ENCODE measurements at places on chromosomes 13 and 19.

DNA sequence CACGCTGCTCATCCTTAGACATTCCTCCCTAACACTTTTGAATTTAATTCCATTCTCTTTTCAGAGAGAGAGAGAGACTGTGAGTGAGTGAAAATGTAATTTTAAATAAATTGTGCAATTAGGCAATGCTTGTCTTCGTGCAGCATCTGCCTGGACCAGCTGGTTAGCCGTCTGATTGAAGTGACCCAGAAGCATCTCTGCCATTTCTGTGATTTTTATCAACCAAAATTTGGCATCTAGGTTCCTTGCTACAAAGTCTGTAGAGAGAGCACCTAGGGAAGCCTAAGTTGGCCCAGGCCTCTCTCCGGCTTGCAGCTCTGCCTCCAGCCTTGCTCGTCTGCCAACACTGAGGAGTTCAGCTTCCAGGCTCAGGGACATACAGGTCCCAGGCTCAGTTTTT, 138.6 kb upstream of the GPR12 start:
- no peak for DNase-seq

DNA sequence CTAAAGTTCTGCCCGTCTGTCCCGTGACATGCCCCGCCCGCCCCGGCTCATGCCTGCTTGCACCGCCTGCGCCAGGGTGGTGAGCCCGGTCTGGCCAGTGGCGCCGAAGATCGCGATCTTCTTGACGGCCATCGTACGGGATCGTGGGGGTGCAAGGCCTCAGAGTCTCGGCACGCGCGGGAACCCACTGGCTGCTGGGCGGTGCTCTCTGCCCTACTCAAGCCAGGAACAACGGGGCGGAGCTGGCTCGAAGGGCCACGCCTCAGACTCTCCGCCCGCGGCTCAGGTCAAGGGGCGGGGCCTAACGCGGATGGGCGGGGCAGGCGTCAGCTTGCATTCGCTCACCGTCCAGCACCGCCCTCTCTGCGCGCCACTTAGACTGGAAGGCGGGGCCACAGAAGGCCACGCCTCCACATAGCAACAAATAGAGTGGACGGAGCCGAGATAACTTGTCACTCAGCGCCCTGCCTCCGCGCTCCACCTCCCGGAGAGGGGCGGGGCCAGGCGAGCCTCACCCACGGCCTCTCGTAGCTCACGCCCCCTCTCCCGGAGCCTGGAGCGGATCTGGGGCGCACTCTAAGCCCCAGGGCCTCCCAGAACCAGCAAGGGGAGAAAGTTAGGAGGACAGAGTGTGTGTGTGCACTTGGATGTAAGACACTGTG, at the start of gene BLVRB:
BLVRB (minus strand) TSS at position 189 of the 662 bp plus-strand sequence; CDS start at position 132, 57 bp downstream.
- peak; percentile 100 for DNase-seq

DNA sequence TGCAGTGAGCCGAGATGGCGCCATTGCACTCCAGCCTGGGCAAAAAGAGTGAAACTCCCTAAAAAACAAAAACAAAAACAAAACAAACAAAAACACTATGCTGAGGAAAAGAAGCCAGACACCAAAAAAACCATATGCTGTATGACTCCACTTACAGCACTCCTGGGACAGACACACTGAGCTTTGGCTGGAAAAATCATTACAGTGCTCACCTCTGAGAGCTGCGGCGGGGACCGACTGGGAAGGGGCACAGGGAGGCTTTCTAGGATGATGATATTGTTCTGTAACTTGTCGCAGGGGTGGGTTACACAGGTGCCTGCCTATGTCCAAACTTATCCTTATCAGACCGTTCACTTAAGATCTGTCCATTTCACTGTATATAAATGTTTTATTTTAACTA, 7.8 kb downstream of the PNMA8A start:
- no peak for DNase-seq

GRCh38 chr13:76813000-76813691, 73.1 kb downstream of the KCTD12 start:
- no peak for DNase-seq

- DNase-seq: no peak
Observed at GRCh38 chr19:4581666-4582553, 22.4 kb upstream of the SEMA6B start.

DNA sequence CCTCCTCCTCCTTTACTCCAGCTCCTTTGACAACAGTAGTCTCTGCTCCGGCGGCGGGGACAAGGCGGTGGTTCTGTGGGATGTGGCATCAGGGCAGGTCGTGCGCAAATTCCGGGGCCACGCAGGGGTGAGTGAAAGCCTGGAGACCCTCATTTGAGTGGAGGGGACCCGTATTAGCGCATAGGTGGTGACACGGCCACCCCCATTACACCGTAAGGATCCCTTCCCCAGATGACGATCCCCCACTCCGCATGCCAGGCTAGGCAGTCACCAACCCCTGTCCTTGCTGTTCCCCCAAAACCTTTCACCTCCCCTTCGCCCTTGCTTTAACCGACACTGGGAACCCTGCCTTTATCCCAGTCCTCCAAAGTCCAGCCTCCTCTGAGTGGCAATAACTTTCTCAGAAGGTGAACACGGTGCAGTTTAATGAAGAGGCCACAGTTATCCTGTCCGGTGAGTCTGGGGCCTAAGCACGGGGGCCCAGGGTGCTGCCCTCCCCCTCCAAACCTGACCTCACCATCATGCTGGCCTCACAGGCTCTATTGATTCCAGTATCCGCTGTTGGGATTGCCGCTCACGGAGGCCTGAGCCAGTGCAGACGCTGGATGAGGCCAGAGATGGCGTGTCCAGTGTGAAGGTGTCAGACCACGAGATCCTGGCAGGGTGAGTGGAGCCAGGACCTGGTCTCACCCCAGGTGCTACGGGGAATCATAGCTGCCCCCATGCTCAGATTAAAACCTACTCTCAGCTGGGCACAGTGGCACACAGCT, 3.7 kb downstream of the WDR83 start:
- no peak for DNase-seq

- no peak for DNase-seq
Observed at GRCh38 chr13:102928941-102929675, 83.3 kb downstream of the ERCC5 start.

GRCh38 chr19:47176627-47177090, 46.0 kb downstream of the SAE1 start:
- DNase-seq: no peak

- DNase-seq: no peak
Observed at GRCh38 chr13:44301639-44302015, 72.0 kb upstream of the SERP2 start.

GRCh38 chr19:50377051-50377461, 799 bp downstream of the NR1H2 start:
- DNase-seq: peak; percentile 52

DNA sequence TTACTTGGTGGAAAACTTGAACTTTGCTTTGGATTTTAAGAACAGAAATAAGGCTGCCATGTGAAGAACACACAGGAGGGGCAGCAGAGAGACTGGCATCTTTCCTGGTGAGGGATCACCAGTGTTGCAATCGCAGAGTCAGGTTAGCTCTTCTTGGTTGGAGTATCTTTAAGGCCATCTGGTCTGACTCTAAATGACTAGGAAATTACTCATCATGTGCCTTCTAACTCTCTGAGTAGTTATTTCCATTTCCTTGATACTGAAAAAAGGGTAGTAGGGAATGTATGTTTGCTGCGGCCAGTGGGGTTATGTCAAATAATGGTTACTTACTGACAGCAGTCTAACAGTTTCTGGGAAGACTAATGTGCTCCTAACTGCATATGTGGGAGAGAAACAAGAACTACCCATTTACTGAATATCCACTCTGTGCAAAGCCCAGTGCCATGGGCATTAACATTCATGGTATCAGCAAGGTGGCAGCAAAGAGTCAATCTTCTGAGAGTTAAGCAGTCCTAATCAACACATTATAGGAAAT, 122.1 kb downstream of the COG6 start:
- DNase-seq: no peak

GRCh38 chr19:54554896-54555295, 18.7 kb upstream of the LILRA2 start:
- no peak for DNase-seq

- no peak for DNase-seq
Observed at GRCh38 chr19:23823952-23824389, 65.3 kb upstream of the ZNF681 start.
